Activated naive CD8-positive, alpha-beta T cell treated with anti-CD3 and anti-CD28 coated beads for 36 hours (primary cell): ENCODE measurements at places on chromosomes 1 and 21. TPM values are rescaled to one million over a fixed set of nuclear protein-coding genes. Genes with fewer than 3 reads are reported as not detected.
A peak's percentile ranks its signal among the peaks of the same experiment; 100 is the strongest.

The SPRR1B gene
- not detected for total RNA-seq

GRCh38 chr1:243716906-243717305, 133.1 kb downstream of the AKT3 start:
- H3K4me1 ChIP-seq: peaks cover 22% of the 10 kb centered on the region
- H3K4me3 ChIP-seq: no peak overlapping the region
- H3K27ac ChIP-seq: no peak overlapping the region
- no peak for DNase-seq

The ACADM gene
- 57.4 TPM for total RNA-seq

GRCh38 chr1:172887162-172887561, 163.6 kb downstream of the TNFSF18 start:
- H3K27ac ChIP-seq: no peak overlapping the region
- H3K36me3 ChIP-seq: no peaks in the 10 kb centered on the region
- no peak for DNase-seq
- H3K4me3 ChIP-seq: no peak overlapping the region
- H3K27me3 ChIP-seq: peaks cover 4% of the 10 kb centered on the region

GRCh38 chr1:92754000-92754718, 30.7 kb downstream of the EVI5 start:
- H3K4me3 ChIP-seq: no peak overlapping the region
- H3K27me3 ChIP-seq: peaks cover 7% of the 10 kb centered on the region
- no peaks in the 10 kb centered on the region for H3K4me1 ChIP-seq
- H3K27ac ChIP-seq: no peak overlapping the region
- no peaks in the 10 kb centered on the region for H3K36me3 ChIP-seq
- DNase-seq: no peak

GRCh38 chr21:20971296-20971921, 26.8 kb upstream of the NCAM2 start:
- no peaks in the 10 kb centered on the region for H3K36me3 ChIP-seq
- no peaks in the 10 kb centered on the region for H3K4me1 ChIP-seq
- peaks cover 4% of the 10 kb centered on the region for H3K27me3 ChIP-seq
- no peak overlapping the region for H3K27ac ChIP-seq
- DNase-seq: peak; percentile 11

The CRNN gene
- total RNA-seq: not detected

- H3K27me3 ChIP-seq: no peaks in the 10 kb centered on the region
- H3K4me1 ChIP-seq: no peaks in the 10 kb centered on the region
- H3K4me3 ChIP-seq: no peak overlapping the region
- H3K27ac ChIP-seq: no peak overlapping the region
- DNase-seq: no peak
These were observed 19.4 kb upstream of the ESRRG start for GRCh38 chr1:216742625-216743024.

DNA sequence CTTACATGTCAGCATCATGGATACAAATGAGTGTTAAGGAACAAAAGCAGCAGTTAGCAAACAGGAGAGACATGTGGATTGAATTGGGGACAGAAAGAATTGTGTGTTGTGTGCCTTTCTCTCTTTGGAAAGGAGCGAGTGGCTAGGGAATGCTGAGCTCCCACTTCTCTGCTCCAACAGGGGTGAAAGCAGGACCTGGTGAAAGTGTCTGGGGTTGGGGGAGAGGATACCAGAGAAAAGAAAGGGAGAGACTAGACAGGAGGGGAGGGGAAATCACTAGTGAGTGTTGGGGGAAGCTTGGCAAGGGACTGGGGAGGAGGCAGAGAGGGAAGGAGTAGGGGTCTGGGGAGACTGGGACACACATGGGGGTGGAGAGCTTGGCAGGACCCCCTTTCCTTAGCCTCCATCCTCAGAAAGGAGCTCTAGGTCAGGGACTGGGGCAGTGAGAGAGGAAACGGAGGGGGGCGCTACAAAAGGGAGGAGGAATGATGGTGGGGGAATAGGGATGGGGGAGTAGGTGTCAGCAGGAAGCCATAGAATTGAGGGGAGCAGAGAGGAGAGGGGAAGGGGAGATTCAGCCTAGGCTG, 2.2 kb downstream of the KIRREL1 start:
- peaks cover 6% of the 10 kb centered on the region for H3K4me1 ChIP-seq
- no peak overlapping the region for H3K27ac ChIP-seq
- no peak for DNase-seq
- H3K4me3 ChIP-seq: no peak overlapping the region

- H3K4me3 ChIP-seq: no peak overlapping the region
- no peak overlapping the region for H3K27ac ChIP-seq
- DNase-seq: no peak
- peaks cover 20% of the 10 kb centered on the region for H3K27me3 ChIP-seq
- H3K36me3 ChIP-seq: no peaks in the 10 kb centered on the region
- H3K4me1 ChIP-seq: no peaks in the 10 kb centered on the region
These were observed 18.1 kb upstream of the PSMA5 start for GRCh38 chr1:109444346-109444745.

The BCAR3 gene
- 0.72 TPM for total RNA-seq
